Ovary (tissue), 10 donors: ENCODE measurements at places on chromosomes 1 and 21.

GRCh38 chr21:14452031-14452726 lies 69.2 kb upstream of the HSPA13 start:
- DNase-seq, result no peak

GRCh38 chr1:221841251-221841982 lies 99.5 kb upstream of the DUSP10 start:
- DNase-seq, result no peak

DNA sequence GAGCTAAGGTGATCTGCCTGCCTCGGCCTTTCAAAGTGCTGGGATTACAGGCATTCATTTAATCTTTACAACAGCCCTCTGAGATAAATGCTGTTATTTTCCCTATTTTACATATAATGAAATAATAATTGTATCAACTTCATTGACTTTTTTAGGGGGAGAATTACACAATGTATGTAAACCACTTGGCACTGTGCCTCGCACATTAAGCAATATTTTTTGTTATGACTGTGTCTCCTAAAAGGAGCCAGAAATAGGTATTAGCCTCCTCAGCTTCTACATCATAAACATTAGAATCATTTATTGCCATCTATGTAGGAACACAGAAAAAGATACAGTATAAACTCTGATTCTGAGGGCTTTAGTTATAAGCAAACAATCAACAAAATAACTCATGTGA lies 1.1 kb upstream of the DNAJC28 start:
- DNase-seq, result no peak

- DNase-seq, result no peak
These were observed 45.5 kb upstream of the ETS2 start for GRCh38 chr21:38760017-38760761.

DNA sequence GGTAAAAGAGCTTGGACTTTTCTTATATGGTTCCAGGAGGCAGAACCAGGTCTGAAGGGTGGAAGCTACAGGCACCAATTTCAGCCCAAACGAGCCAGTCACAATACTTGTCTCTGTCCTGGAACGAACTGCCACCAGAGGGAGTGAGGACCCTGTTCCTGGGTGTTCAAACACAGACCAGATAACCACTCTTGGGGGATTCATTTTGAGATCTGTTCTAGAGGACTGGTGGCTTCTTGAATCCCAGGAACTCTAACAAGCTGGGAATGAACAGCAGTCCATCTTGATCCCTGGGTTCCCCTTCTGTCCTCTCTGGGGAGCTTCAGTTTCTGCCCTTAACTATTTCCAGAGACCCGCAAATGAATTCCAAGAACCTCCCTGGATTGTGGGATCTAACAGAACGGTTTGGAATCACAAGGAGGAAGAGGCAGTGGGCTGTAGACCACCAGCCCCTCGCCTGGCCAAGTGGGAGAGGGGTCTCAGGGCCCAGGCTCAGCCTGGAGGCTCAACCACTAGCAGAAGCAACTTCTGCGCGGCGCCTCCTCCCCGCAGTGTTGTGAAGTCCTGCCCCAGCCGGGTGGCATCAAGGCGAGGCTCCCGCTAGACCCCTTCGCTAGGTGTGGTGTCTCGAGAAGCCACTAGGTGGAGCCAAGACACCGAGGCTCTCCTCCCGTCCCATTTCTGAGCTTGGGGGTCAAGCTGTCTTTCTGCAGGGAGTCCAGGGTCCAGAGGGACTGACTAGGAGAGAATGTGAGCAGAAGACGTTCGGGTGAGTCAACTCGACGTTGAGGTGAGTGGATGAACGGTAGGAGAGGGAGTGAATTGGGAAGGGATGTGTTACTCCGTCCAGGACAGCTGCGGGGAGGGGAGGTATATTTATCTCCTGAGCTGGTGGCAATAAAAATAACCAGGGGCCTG lies 12.1 kb upstream of the NES start:
- peak; percentile 81 for DNase-seq

GRCh38 chr1:25954282-25954938 lies 43.5 kb downstream of the PAFAH2 start:
- DNase-seq, result no peak

DNA sequence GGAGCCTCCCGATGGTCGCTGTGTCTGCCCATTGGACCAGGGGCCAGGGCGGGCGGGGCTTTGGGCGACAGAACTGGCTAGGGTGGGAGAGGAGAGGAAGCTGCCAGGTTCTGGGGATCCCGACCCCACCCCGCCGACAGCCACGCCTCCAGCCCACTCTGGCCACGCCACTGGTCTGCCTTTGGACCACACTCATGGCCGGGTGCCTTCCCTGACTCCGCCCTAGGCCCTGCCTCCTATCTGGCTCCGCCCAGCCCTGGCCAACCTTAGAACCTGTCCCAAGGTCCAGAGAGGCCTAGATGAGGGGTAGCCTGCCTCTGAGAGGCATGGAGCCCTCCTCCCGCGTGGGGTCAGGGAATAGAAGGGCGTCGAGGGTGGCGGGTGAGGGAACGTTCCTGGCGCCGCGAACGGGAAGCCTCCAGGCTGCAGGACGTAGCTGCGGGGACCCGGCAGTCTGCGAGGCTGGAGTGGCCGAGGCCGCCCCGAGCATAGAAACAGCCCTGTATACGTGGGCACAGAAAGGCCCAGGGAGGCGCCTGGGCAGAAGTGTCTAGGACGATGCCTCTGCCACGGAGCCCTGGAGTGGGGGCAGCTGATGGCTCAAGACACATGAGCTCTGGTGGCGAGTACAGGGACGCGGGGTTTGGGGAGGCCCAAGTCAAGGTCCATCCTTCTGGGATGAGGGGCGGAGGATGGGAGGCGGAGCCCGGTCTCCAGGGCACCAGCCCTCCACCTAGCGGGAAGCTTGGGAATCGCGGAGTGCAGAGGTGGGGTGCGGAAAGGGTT lies 11.5 kb upstream of the COL16A1 start:
- peak; percentile 96 for DNase-seq

DNA sequence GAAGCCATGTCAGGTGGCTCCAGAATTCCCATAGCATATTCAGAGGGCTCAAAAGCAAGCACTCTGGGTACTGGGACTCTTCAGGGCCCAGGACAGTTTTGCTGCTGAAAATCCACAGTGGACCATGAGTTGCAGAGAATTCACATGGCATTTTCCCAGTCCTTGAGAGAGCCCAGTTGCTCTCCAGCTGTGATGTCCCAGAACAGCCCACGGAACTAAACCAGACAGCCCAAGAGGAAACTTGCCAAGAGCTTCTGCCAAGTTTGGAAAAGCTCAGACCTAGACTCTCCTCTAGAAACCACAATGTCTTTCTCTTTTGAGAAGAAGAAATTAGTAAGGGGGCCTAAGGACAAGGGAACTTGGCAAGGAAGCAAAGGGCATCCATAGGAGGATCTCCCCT lies 69.4 kb downstream of the RGS2 start:
- DNase-seq, result peak; percentile 63

- DNase-seq, result no peak
These were observed 322.8 kb downstream of the TTLL7 start for GRCh38 chr1:83676106-83676505.

DNA sequence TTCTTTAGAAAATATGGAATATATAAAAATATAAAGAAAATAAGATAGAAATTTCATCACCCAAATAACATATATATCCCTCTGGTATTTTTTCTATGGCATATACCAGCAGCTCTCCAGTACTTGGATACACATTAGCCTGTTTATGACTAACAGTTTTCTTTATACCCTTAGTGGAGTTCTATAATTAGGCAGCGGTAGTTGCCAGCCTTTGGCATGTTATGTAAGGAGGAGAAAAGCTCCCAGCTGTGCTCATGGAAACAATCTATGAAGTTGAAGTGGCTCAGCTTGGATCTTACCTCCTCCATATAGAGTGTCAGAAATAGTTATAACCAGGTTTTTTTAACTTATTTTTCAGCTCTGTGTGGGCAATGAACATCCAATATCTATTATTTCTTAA lies 1636.8 kb downstream of the AMY1C start:
- DNase-seq, result no peak

- no peak for DNase-seq
These were observed 22.6 kb upstream of the FCGR2A start for GRCh38 chr1:161482610-161483009.

GRCh38 chr1:236288620-236288976 lies 6.8 kb upstream of the ERO1B start:
- no peak for DNase-seq

DNA sequence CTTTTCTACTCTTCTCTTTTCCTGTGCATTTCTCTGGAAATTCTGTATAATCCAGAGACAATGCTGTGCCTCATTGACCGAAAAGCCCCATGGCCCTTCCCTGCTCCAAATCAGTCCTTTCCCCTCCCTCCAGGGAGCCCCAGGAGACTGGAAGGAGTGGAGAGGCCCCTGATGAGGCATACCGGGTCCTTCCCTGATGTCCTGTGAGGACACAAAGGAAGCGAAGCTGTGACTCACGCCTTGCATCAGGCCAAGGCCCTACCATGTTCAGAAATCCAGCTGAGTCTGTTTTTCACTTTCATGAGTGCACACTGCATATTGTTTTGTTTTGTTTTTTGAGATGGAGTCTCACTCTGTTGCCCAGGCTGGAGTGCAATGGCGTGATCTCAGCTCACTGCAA lies 38.7 kb upstream of the BECN2 start:
- DNase-seq, result no peak

DNA sequence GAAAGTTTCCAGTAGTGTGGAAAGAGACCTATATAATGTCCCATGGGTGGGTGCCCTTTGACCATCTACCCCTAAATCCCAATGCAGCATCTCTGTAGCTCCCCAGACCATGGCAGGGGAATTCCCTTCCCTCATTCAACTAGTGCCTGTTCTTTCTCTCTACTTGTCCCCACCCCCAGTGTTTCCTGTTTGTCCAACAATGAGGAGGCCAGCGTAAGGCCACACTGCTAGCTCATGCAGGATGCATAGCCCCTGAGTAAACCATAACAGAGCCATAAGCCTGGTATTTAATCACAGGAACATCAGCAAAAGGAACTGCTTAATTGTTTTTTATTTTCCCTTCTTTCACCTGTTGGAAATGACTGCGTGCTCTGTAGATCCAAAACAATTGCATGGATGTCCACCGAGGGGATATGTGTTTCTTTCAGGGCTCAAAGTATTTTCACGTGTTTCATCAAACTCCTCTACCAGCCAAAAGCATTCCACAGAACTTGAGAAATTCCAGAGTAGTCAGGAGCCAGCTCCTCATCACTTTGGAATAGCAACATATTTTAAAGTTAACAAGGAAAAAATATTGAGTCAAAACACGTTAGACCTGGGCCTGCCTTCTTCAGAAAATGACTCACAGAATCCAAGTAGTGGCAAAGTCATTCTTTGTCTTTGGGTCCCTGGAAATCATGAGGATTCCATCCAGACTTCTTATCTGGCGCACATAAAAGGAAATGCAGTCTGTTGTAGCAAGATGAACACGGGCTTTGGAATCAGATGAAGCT lies 162.5 kb upstream of the SGIP1 start:
- no peak for DNase-seq

GRCh38 chr1:67560580-67561255 lies 124.3 kb upstream of the GADD45A start:
- DNase-seq, result no peak

DNA sequence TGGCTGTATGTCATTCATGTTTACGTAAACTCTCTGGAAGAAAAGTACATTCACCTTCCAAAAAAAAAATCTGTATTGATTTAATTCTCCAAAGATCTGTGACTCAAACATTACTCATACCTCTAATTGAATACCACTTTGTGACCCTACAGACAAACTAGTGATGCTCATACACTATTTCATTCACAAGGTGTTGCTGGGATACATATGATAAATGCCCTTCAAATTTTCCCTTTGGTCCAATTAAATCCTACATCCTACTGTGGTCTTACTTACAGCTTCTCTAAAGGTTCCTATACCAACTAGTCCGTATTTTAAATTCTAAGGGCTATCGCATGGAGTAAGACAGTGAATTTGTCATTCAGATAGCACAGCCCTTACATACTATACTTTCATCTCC lies 26.8 kb upstream of the CADM3 start:
- no peak for DNase-seq

- DNase-seq, result no peak
These were observed 28.7 kb upstream of the COL6A2 start for GRCh38 chr21:46069166-46069565.

- no peak for DNase-seq
These were observed 6.8 kb upstream of the PUM1 start for GRCh38 chr1:31072304-31072746.

- no peak for DNase-seq
These were observed 17.8 kb upstream of the PGM1 start for GRCh38 chr1:63575340-63575826.

- no peak for DNase-seq
These were observed 1.9 kb upstream of the ZFYVE9 start for GRCh38 chr1:52139817-52140540.

- no peak for DNase-seq
These were observed 23.9 kb downstream of the LDLRAD2 start for GRCh38 chr1:21836010-21836409.

- no peak for DNase-seq
These were observed 38.0 kb downstream of the TSNAX start for GRCh38 chr1:231566496-231566895.

- DNase-seq, result no peak
These were observed 113.1 kb downstream of the FGGY start for GRCh38 chr1:59409986-59410385.

DNA sequence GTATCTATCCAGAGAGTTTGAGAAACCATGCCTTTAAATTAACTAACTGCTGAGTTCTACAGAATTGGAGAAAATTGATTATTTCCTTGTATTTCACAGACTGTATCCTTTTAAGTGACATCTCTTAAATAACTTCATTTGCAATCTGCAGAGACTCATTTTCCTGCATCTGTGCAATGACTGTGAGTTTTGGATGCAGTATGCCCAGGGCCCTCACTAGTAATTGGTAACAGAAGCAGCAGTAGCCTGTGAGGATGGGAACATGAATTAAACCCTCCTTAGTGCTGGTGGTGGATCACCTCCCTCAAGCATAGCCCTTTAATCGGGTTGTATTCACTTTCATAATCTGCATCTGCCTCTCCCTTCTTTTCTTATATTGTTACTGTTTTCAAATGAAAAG lies 21.7 kb upstream of the SH3D21 start:
- no peak for DNase-seq

GRCh38 chr1:57464756-57465155 lies 40.9 kb upstream of the DAB1 start:
- no peak for DNase-seq

- DNase-seq, result no peak
These were observed 63.3 kb upstream of the RNF11 start for GRCh38 chr1:51172811-51173210.

- DNase-seq, result no peak
These were observed 301 bp upstream of the NUDT17 start for GRCh38 chr1:145845144-145845513.

GRCh38 chr1:105317976-105318375 lies 1568.3 kb downstream of the AMY1C start:
- no peak for DNase-seq

DNA sequence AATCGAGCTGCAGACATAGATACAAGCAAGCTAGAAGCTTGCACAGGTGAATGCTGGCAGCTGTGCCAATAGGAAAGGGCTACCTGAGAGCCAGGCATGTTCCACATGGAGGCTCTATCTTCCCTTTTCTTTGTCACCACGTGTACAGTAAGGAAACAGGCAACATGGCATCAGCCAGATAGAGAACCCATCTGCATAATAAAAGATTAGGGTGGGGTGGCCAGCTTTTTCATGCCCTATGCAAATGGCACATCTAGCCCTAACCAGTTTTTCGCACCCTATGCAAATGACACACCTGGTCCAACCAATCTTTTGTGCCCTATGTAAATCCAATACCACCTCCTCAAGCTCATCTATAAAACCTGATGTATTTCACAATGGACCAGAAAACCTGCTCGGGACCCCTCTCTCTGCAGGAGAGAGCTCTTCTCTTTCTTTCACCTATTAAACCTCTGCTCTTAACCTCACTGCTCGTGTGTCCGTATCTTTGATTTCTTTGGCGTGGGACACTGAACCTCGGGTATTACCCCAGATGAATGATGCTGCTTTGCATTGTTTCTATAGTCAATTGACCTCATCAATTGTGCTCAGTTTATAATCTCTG lies 93.9 kb downstream of the SLC30A10 start:
- DNase-seq, result no peak
